ENCODE measurements at places on chromosomes 3 and 15.

DNA sequence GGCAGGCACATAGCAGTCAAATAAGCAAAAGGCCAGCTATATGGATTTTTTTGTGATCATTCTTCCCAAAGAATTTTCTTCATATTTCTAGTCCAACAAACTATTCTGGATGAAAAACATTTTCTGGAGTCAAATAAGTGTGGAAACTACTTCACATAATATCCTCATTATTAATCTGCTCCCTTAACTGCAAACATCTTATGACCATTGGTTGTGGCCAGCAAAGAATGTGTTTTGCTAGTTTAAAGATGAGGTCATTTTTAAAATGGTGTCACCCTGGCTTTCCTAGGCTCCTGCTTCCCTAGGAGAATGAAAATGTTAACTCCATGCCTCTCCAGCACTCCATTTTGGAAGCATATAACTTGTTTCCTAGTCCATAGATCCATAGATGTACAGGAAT lies 118.8 kb downstream of the SST start:
- DNase-seq, result no peak
- no peak overlapping the region for H3K27ac ChIP-seq
- H3K4me3 ChIP-seq, result no peak overlapping the region
- H3K27me3 ChIP-seq, result peaks cover 63% of the 10 kb centered on the region
- no peaks in the 10 kb centered on the region for H3K4me1 ChIP-seq

GRCh38 chr15:57321973-57322601 lies 54.2 kb upstream of the CGNL1 start:
- H3K4me3 ChIP-seq, result no peak overlapping the region
- no peaks in the 10 kb centered on the region for H3K36me3 ChIP-seq
- no peak overlapping the region for H3K27ac ChIP-seq
- peaks cover 9% of the 10 kb centered on the region for H3K4me1 ChIP-seq

DNA sequence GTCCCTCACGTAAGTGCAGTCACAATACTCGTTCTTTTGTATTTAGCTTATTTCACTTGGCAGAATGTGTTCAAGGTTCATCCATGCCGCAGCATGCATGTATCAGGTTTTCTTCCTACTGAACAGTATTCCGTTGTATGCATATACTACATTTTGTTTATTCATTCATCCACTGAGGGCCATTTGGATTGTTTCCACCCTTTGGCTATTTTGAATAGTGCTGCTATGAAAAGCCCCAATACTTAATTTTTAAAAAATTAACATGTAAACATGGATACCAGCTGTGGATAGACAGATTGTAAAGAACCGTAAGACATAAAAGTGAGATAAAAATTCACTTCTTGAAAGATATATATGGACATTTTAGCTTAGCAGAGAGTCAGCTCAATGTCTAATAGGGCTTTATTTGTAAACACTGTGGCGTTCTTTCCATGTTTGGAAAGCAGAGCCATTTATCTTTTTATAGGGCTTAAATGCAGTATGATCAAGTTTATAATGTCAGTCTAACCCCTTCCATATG lies 115.9 kb downstream of the VPS8 start:
- DNase-seq, result no peak
- no peak overlapping the region for H3K4me3 ChIP-seq
- peaks cover 8% of the 10 kb centered on the region for H3K36me3 ChIP-seq
- no peaks in the 10 kb centered on the region for H3K27me3 ChIP-seq
- no peaks in the 10 kb centered on the region for H3K4me1 ChIP-seq

GRCh38 chr15:44317423-44318058 lies 29.0 kb downstream of the GOLM2 start:
- H3K4me3 ChIP-seq, result no peak overlapping the region
- H3K36me3 ChIP-seq, result no peaks in the 10 kb centered on the region
- no peaks in the 10 kb centered on the region for H3K4me1 ChIP-seq
- H3K27ac ChIP-seq, result no peak overlapping the region

DNA sequence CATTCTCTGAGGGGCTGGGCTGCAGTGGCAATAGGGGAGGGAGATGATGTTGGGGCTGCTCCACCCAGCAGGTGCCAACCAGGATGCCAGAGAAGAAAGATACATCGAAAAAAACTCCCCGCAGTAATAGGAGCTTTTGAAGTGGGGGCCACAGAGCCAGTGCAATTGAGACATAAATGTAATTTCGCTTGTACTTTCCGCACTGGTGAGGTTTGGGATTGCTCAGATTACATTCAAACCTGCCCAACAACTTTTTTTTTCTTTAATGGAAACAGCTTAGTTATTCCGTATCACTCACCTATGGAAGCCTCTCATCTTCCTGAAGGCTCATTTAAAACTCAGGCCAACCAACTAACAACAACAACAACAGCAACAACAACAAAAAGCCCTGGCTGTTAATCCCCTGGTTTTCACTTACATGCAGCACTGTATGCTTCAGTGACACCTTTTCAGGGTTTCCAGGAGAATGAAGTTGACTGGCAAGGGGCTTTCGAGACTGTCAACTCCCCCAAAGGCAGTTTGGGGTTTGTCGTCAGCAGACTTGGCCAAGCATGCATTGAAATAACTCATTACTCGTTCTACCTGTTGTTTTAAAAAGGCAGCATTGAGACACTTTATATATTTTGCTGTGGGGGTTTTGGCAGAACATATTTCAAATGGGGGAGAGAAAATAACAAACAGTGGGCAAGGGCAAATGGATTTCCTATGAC lies 163.8 kb downstream of the EBLN2 start:
- H3K36me3 ChIP-seq, result no peaks in the 10 kb centered on the region
- no peaks in the 10 kb centered on the region for H3K4me1 ChIP-seq
- H3K4me3 ChIP-seq, result no peak overlapping the region
- no peak for DNase-seq
- no peak overlapping the region for H3K27ac ChIP-seq

DNA sequence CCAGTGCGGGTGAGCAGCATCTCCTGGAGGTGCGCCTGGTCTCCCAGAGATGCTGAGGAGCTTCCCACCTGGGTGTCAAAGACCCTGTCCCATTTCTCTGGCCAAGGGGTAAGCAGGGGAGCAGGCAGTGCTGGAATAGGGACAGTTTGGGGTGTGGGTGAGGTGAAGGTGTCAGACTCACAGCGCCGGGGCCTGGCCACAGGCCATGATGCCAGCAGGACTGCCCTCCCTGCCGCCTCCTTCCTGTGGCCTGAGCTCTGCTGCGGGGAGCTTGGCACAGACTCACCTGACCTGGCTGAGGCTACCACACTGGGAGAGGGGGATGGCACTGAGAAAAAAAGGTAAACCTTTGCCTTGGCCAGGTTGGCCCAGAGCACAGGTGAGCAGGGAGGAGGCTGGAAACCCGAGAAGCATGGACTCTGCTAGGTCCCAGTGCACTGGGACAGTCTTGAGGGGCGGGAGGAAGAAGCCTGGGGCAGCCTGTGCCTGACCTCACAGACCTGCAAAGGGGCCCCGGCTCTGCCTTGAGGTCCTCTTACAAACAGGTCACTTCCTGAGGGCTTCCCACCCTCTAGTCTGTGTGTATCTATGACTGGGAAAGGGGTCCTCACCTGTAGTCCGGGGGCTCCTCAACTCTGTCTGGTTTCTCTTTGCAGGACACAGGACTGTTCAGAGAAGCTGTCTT lies 28.2 kb downstream of the GRAMD2A start:
- H3K4me1 ChIP-seq, result peaks cover 18% of the 10 kb centered on the region
- H3K27me3 ChIP-seq, result no peaks in the 10 kb centered on the region
- H3K4me3 ChIP-seq, result no peak overlapping the region
- DNase-seq, result no peak

- H3K27me3 ChIP-seq, result no peaks in the 10 kb centered on the region
- no peak for DNase-seq
- H3K36me3 ChIP-seq, result no peaks in the 10 kb centered on the region
- H3K4me3 ChIP-seq, result 0 out of 2 replicates have a peak overlapping the region, but pooled peaks have one; percentile 5
- H3K4me1 ChIP-seq, result 0 out of 2 replicates have a peak, but pooled peaks cover 3% of the 10 kb centered on the region
These were observed 639 bp downstream of the MKRN3 start for GRCh38 chr15:23566071-23566554.

DNA sequence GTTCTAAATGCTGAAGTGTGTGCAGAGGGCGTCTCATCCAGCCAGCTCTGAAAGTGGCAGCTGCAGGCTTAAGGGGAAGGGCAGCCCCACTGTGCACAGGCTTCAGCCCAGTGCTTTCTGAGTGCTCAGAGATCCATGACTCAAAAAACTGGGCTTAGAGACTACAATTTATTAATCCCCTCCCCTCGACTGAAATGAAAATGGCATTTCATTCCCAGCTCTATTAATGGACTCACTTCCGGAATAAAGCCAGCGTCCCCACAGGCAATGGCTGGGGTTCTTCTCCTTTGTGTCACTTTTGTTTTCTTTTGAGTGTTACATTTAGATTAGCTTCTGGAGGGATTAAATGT lies 55.5 kb upstream of the PLXNA1 start:
- peak overlapping the region; percentile 81 for H3K27ac ChIP-seq
- no peaks in the 10 kb centered on the region for H3K36me3 ChIP-seq
- DNase-seq, result no peak
- H3K27me3 ChIP-seq, result no peaks in the 10 kb centered on the region
- H3K4me1 ChIP-seq, result peaks cover 46% of the 10 kb centered on the region

DNA sequence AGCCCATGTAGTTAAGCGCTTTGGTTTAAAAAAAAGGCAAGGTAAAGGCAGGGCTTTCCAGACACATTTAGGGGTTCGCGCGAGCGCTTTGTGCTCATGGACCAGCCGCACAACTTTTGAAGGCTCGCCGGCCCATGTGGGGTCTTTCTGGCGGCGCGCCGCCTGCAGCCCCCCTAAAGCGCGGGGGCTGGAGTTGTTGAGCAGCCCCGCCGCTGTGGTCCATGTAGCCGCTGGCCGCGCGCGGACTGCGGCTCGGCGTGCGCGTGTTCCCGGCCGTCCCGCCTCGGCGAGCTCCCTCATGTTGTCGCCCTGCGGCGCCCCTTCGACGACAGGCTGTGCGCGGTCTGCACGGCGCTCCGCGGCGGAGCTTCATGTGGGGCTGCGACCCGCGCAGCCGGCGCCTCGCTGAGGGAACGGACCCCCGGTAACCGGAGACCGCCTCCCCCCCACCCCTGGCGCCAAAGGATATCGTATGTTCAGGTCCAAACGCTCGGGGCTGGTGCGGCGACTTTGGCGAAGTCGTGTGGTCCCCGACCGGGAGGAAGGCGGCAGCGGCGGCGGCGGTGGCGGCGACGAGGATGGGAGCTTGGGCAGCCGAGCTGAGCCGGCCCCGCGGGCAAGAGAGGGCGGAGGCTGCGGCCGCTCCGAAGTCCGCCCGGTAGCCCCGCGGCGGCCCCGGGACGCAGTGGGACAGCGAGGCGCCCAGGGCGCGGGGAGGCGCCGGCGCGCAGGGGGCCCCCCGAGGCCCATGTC lies 927 bp downstream of the SMAD6 start:
- H3K36me3 ChIP-seq, result no peaks in the 10 kb centered on the region
- H3K4me3 ChIP-seq, result peak overlapping the region; percentile 81
- peaks cover 21% of the 10 kb centered on the region for H3K4me1 ChIP-seq
- H3K27me3 ChIP-seq, result no peaks in the 10 kb centered on the region
- peak overlapping the region; percentile 19 for H3K27ac ChIP-seq

GRCh38 chr3:4720316-4721075 lies 227.3 kb downstream of the ITPR1 start:
- H3K4me3 ChIP-seq, result no peak overlapping the region
- H3K36me3 ChIP-seq, result no peaks in the 10 kb centered on the region
- peak; percentile 76 for DNase-seq
- no peaks in the 10 kb centered on the region for H3K27me3 ChIP-seq
- 0 out of 2 replicates have a peak overlapping the region, but pooled peaks have one; percentile 4 for H3K27ac ChIP-seq

- no peak overlapping the region for H3K4me3 ChIP-seq
- H3K4me1 ChIP-seq, result no peaks in the 10 kb centered on the region
- H3K27ac ChIP-seq, result no peak overlapping the region
These were observed 250.1 kb downstream of the ZBTB20 start for GRCh38 chr3:114896978-114897377.

DNA sequence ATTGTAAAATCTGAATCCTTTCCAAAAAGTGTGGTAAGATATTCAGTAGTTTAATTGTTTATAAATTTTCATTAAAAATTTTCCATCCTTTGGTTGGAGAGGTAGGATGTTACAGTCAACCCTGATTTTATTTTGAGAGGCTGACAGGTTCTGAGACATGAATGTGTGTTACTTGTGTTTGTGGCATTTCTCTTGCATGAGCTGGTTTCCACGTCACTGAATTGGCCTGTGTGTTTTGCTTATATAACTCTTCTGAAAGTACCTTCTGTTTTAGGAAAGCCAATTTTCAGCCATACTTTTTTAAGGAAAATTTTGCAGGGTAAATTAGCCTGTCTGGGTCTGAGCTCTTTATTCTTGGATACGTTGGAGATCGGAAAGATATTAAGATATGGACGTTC lies 30.7 kb downstream of the PXYLP1 start:
- no peak overlapping the region for H3K4me3 ChIP-seq
- H3K4me1 ChIP-seq, result no peaks in the 10 kb centered on the region
- DNase-seq, result no peak
- H3K27ac ChIP-seq, result no peak overlapping the region
- no peaks in the 10 kb centered on the region for H3K36me3 ChIP-seq

- no peak overlapping the region for H3K27ac ChIP-seq
- peaks cover 23% of the 10 kb centered on the region for H3K4me1 ChIP-seq
- DNase-seq, result no peak
- peaks cover 7% of the 10 kb centered on the region for H3K36me3 ChIP-seq
These were observed 891 bp downstream of the NXPE3 start for GRCh38 chr3:101779822-101780381.

GRCh38 chr3:177516158-177517011 lies 319.1 kb upstream of the TBL1XR1 start:
- no peak for DNase-seq
- H3K36me3 ChIP-seq, result no peaks in the 10 kb centered on the region
- no peak overlapping the region for H3K4me3 ChIP-seq
- no peak overlapping the region for H3K27ac ChIP-seq
- H3K27me3 ChIP-seq, result no peaks in the 10 kb centered on the region

- H3K27me3 ChIP-seq, result no peaks in the 10 kb centered on the region
- no peaks in the 10 kb centered on the region for H3K4me1 ChIP-seq
- H3K36me3 ChIP-seq, result peaks cover 31% of the 10 kb centered on the region
- no peak overlapping the region for H3K4me3 ChIP-seq
- H3K27ac ChIP-seq, result no peak overlapping the region
These were observed 18.5 kb downstream of the GORASP1 start for GRCh38 chr3:39088889-39089288.

DNA sequence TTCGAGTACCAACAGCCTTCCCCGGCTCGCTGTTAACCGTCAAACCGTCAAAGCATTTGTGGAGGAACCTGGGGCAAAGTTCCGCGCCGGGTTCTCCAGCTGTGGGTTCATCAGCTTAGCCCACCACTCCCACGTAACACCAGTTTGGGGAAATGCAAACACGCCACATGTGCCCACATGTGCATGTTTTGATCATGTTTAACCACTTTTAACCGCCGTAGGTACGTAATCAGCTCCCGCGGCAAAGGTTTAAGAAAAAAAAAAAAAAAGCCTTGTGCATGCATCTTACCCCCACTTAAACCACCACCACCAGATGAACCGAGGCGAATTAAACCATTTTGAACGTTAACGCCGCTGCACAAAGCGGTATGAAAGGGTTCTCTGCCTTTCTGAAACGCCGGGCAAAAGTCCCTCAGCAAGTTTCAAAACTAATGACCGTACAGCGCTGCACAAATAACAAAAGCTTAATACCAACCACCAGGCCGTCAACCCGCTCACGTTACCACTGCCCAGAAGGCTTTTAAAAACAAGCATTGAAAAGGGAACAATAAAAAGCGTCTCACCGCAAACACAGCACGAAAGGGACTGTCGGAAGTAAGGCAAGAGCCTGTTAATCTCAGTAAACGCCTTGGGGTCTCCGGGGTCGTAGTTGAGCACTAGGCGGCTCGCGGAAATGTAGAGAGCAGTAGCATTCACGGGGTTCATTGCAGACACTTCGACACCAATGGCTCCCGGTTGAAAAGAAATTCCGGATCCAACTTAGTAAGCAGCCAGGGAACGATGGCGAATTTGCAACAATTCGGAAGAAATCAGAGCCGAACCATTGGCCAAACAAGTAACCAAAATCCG lies 1.5 kb downstream of the MSL2 start:
- no peaks in the 10 kb centered on the region for H3K27me3 ChIP-seq
- H3K4me3 ChIP-seq, result peak overlapping the region; percentile 100
- no peak for DNase-seq
- H3K36me3 ChIP-seq, result no peaks in the 10 kb centered on the region

- DNase-seq, result no peak
- no peak overlapping the region for H3K4me3 ChIP-seq
- no peaks in the 10 kb centered on the region for H3K4me1 ChIP-seq
These were observed 9.8 kb upstream of the WWTR1 start for GRCh38 chr3:149667576-149667975.

Data from PC-3 (cell line).